Cardiac fibroblast (primary cell): ENCODE measurements at places on chromosomes 1 and 21.

DNA sequence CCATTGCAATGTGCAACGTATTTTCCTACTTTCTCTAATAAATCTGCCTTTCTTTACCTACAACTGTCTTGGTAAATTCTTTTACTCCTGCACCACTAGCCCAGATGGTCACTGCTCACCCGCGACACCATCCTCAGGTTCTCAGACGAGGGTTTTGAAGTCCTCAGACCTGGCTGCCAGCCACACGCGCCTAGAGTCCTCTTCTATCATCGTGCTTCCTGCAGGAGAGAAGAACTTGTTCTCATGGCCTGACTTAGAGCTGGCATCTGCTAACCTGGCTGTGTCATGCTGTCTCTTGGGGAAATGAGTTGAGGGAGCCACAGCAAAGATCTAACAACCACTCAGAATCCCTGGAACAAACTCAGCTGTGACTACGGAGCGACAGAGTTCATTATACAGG lies 30.3 kb upstream of the PGBD5 start:
- no peak for DNase-seq

DNA sequence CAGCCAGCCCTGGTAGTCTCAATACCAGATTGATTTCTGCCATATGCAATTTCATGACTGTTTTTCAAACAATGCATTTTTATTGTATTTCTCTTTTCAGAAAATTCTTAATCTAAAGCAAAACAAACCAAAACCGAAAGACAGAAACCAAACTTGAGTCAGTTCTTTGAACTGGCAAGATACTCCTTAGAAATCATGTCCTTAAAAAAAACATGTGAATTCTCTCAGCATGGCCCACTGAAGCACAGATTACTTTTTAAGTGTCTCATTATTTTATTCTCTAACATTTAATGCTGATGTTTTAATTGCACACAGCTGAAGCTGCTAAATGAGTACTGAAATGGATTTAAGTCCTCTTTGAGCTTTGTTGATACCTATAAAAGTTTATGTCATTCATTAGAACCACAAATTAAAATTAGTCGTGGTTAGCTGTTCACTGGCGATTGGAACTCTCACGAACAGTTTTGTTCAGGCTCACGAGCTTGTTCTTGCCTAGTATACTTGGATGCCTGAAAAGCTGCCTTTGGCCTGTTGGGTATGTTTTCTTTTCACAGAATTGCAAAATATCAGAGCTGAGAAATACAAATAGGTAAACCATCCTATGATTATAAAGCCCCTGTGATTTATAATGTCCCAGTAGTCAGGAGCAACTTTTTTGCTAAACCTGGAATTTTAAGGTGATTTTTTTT lies 87.5 kb downstream of the CAMTA1 start:
- no peak for DNase-seq

DNA sequence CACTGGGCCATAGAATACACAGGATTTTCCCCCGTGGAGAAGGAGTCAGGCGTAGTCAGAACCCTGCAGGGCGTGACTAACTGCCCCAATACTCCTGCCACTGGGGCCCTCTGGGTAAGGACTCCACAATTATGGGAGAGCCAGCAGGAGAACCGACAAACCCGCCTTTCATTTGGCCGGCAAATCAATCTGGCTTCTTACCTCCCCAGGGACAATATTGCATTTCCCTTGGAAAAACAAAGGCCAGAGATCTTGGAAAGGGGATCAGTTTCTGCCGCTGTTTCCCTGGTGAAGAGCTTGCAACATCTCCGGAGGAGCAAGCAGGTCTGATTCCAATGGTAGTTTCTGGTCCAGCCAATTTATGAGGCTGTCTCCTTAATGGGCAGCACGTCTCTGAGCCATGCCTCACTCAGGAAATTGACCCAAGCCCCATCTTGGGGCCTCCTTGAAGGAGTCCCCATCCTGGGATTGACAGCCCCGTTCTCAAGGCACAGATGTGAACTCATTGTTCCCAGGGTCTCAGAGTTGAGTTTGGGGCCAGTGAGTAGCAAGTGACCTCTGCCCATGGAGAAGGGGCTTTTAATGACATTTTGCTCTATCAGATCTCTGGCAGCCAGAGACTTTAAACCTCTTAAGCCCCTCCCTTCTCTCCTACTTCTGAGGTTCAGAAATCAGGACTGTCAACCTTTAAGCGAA lies 4.3 kb downstream of the TRABD2B start:
- peak; percentile 80 for DNase-seq

- DNase-seq: peak; percentile 11
These were observed 22.5 kb downstream of the VPS26C start for GRCh38 chr21:37244501-37245095.

DNA sequence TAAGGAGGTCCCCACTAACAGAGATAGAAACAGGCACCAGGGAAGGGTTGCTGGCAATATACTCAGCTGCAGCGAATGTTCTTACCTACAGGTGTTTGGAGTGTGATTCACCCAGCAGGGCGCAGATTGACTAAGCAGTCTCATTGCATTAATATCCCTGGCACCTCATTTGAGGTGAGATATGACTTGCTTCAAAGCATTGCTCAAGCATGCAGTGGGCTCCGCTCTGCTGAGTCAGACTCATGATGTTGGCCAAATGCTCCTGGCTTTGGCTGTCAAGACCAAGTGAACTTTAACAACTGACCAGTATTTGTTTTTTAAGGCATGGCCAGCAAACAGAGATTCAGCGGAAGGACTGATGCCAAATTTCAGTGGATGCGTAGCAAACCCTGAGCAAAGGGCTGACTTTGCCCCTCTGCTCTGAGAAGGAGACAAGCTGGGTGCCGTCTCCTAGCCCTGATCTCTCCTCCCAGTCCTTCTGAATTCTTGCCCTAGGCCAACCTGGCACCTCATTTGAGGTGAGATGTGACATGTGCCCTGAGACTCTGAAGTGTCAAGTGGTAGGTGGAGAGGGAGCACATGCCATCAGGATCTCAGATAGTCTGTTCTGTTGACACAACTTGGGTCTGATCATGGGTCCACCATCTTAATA lies 187.1 kb upstream of the COA6 start:
- no peak for DNase-seq

- peak; percentile 26 for DNase-seq
These were observed 37.8 kb upstream of the THEM4 start for GRCh38 chr1:151947140-151947539.

- no peak for DNase-seq
These were observed 11.4 kb upstream of the ASCL5 start for GRCh38 chr1:201138311-201138840.

DNA sequence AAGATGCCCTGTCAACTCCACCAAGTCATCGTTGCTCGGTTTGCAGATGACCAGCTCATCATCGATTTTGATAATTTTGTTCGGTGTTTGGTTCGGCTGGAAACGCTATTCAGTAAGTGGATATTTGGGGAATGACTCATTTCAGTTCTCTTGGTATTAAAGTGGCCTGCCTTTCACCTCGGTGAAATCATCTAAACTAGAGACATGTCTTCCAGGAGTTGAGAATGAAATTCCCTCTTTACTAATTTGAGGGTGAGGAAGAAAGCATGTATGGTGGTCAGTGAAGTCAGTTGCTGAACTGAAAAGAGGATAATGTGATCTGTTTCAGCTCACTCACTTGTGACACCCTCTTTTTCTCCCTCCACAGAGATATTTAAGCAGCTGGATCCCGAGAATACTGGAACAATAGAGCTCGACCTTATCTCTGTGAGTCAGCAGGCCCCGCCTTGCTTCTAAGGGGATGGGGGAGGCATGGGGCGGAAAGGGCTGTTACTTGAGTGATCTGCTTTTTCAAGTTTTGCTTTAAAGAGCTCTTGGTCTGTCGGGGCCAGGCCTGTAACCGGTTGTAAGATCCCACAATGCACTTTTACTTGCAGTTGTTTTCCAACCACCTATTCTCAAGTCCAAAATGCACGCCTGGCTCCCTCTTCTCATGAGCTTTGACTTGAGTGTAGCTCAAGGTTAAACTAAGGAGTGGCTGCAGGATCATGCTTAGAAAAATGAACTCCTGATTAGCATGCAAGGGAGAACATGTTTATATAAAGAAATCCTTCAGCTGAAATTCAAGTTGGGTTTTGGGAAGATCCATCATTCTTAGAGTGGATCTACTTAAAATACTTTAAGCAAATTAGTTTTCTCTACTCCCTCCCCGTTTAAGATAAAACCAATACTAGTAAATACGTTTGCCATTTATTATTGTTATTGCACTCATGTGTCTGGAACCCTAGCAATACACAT lies 59.8 kb downstream of the CAPN2 start:
- DNase-seq: peak; percentile 90

GRCh38 chr21:31985398-31985797 lies 112.6 kb downstream of the HUNK start:
- no peak for DNase-seq

- no peak for DNase-seq
These were observed 81.7 kb upstream of the VANGL1 start for GRCh38 chr1:115560027-115560426.

DNA sequence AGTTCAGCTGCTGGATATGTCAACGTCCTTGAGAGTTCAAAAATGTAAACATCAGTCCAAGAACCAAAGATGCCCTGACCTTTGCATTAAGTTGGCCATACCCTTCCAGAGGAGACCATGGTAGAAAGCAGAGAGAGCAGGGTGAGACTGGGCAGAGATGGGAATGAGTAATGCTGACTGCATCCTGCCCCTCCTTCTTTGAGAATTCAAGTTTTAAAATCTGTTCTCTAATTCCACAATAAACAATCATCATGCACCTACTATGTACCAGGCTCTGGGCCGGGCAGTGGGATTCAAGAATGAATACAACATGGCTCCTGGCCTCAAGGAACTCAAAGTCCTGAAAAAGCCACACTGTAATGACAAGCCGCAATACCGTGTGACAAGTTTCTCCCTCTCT lies 3.9 kb upstream of the HAO2 start:
- DNase-seq: peak; percentile 29

- DNase-seq: no peak
These were observed 9.5 kb downstream of the SLC45A3 start for GRCh38 chr1:205670611-205671430.

DNA sequence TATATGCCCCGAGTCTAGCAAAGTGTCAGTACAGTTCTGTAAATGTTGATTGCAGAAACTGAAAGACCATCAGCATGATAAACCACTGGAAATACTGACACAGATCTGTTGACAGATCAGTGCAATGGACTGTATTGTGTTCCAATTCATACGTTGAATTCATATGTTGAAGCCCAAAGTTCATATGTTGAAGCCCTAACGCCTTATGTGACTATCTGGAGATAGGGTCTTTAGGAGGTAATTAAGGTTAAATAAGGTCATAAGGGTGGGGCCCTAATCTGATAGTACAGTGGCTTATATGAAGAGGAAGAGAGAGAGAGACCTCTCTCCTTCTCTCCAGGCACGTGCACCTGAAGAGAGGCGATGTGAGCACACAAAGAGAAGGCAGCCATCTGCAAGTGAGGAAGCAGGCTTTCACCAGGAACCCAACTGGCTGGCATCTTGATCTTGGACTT lies 144.7 kb downstream of the MRPL39 start:
- no peak for DNase-seq

DNA sequence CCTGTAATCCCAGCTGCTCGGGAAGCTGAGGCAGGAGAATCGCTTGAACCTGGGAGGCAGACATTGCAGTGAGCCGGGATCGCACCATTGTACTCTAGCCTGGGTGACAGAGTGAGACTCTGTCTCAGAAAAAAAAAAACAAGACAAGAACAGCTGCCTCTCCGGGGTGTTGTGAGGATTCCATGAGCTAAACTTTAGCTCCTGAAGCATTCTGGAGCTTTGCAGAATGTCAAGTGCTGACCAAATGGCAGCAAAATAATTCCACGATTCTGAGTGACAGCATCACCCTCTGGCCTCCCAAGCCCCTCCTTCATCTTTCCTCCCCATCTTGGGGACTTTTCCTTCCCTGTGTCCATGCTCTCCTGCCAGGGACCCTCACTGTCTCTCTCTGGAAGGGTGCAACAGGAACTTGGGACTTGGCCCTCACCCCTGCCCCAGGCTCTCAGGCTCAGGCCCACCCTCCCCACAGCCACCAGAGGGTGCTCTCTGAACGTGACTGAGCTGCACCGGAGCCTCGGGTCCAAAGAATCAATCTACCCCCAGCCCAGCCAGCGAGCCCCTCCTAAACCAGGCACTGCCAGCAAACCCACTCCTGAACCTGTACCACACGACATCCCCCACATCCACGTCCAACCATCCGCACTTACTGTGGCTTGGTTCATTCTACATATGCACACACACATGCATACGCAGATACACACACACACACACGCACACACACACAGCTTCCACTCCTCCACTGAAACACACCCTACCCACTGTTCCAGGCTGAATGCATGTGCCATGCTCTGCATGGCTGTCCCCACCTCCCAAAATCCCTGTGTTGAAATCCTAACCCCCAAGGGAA lies 45.7 kb downstream of the ACOT7 start:
- DNase-seq: peak; percentile 57

GRCh38 chr21:36966821-36967768 lies 626 bp upstream of the HLCS start:
- DNase-seq: peak; percentile 25

DNA sequence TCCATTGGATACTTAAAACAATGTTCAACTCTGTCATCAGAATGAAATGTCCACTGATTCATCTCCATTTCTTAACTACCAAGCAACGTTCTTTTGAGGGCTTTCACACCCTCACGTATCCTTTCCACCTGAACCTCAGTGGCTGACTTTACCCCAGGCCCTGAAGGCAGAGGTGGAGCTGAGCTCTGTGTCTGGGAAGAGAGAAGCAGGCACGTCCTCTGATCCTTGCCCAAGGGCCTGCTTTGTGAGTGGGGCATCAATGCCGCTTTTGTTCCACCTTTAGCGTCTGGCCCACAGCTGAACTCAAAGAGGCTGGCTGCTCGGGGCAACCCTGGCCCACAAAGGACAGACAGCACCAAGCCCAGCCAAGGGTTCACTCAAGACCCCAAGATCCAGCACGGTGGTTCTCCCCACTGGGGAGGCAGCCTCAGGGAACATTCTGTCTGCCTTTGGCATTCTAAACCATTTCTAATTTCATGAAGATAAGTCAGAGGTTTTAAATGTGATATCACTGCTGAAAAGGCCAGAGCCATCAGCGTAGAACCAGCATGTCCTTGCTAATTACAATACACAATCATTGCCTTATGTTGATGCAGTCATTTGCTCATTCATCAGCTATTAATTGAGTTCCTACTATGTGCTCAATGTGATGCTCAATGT lies 126.0 kb upstream of the UBE2U start:
- peak; percentile 48 for DNase-seq

- peak; percentile 33 for DNase-seq
These were observed 29.1 kb upstream of the KIAA0040 start for GRCh38 chr1:175221557-175222175.

GRCh38 chr21:29371464-29371863 lies 72.7 kb downstream of the BACH1 start:
- DNase-seq: peak; percentile 17

- no peak for DNase-seq
These were observed 1017.9 kb downstream of the ADGRL2 start for GRCh38 chr1:82818586-82818985.

- no peak for DNase-seq
These were observed 130.1 kb upstream of the ERG start for GRCh38 chr21:38628349-38628748.

- DNase-seq: no peak
These were observed 1.5 kb downstream of the KIF1B start for GRCh38 chr1:10211805-10212410.

DNA sequence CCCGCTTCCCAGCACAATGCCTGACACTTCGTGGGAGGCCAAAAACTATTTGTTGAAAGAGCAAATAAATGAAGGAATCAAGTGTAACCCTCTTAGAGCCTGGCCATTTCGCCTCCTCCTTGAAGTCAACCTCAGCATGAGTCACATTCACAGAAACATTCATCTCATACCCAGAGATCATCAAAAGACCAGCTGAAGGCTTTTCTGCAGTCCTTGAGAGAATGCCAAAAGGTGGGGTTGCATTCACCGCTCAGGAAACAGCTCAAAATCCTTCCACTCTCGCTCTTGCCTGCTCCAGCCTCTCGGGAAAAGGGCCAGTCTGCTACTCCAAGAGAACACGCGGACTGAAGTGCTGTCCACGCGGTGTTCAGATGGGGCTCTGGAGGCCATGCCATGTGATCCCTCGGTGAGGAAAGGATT lies 90.0 kb downstream of the VWA5B1 start:
- peak; percentile 88 for DNase-seq
